KG1 (cell line): ENCODE measurements at places on chromosomes 16 and 17.

DNA sequence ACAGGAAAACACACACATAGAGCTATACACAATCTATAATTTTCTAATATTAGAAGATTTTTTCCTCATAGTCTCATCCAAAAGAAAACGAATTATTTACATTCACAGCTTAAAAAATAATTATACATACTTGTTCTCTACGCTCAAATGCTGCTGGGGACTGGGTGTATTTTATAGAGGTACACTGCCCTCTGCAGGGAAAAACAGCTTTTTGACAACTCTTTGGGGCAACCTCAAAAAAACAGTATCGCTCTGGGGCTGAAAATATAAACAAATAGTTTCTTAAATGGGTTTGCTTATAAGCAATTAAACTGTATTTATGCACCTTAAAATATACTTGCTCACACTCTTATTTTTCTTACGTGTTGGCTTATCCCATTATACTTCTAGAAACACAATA lies 261.8 kb upstream of the PSMD7 start:
- no peak for DNase-seq

GRCh38 chr16:70161350-70161749 lies 12.2 kb upstream of the CLEC18C start:
- no peak for DNase-seq

DNA sequence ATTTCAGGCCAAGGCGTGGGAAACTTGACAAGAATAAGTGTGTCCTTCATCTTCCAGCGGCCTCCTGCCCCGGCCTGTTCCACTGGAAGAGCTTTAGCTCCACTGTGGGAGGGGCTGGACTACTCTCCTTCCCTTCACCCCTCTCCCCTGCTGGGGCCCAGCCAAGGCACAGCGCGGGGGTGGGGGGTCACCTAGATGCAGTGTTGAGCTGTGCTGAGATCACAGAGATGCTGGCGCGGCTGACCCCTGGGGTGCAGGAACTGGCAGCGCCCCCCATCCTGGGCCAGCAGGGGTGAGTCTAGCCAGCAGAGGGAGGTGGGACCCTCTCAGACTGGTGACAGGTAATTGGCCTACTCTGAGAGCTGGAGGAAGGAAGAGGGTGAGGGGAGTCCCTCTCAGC lies 111.8 kb upstream of the LHX1 start:
- DNase-seq = no peak

DNA sequence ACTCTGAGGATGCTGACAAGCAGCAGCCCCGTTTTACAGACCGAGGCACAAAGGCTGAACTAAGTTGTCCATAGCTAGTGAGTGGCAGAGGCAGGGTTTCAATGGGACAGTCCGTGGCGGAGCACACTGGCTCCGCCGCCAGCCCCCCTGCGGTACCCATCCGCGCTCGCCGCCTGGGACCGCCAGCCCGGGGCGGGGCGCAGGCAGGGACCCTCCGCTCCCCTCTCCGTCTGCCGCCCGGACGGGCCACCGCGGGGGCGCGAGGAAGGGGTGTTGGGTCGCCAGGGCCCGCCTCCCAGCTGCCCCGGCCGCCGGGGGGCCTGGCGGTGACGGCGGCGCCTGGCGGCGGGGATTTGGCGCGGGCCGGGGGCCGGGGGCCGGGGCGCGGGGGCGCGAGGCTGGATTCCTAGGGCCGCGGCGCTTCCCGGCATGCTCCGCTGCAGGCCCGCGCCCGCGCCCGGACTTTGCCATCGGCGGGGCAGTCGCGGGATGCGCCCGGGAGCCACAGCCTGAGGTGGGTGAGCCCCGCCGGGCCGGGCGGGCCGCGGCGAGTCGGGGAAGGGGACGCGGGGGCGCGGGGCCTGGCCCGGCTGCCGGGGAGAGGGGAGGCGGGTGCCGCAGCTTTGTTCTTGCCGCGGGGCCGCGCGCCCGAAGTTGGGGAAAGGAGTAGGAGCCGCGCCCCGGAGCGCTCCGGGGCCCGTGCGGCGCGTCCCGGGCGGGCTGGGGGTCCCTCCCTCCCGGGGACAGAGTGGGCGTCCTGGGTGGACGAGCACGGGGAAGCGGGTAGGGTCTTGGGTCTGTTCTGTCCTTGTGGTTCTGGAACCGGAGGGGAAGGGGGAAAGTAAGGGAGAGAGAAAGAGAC lies at the start of gene TMEM98:
TMEM98 (plus strand) TSS at position 430 of the 862 bp plus-strand sequence. CDS start 3,376 bp downstream, outside the sequence.
- DNase-seq = no peak

DNA sequence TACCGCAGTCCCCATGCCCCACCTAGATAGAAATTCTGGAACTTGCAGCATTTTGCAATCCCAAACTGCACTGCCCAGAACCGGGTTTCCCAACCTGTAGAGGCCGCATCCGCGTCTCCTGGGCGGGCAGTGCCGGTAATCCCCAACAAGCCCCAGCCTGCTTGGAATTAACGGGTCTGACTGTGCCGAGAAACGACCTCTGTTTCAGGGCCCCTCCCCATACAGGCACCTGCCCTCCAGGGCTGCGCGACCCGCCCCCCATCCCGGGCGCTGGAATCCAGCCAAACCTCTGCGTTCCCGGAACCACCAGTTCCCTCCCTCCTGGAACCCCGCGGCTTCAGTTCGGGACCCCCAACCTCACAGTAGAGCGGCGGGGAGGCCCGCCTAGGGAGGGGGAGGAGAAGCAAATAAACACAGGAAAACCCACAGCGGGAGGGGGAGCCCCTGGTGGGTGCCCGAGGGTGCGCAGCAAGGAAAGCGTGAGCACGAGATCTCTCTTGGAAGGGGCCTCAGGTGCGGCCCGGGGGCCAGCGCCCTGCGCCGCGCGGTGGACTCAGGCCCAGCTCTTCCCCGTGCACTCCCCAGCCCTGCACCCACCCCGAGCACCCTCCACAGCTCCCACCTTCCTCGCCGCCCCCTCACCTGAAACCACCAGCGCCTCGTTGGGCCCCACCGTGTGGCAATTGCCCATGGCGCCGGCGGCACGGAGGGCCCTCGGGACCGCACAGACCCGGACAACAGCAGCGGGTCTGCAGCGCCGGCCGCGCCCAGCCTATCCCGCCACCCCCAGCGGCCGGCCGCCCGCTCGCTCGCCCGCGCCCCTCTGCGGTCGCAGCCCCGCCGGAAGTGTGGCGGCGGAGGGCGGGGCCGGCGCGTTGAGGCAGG lies at the start of gene FLOT2:
FLOT2 (minus strand) TSS at position 850 of the 885 bp plus-strand sequence; CDS start at position 691, 159 bp downstream.
- DNase-seq = no peak

- no peak for DNase-seq
These were observed 354.2 kb downstream of the PMP22 start for GRCh38 chr17:14910916-14911315.

DNA sequence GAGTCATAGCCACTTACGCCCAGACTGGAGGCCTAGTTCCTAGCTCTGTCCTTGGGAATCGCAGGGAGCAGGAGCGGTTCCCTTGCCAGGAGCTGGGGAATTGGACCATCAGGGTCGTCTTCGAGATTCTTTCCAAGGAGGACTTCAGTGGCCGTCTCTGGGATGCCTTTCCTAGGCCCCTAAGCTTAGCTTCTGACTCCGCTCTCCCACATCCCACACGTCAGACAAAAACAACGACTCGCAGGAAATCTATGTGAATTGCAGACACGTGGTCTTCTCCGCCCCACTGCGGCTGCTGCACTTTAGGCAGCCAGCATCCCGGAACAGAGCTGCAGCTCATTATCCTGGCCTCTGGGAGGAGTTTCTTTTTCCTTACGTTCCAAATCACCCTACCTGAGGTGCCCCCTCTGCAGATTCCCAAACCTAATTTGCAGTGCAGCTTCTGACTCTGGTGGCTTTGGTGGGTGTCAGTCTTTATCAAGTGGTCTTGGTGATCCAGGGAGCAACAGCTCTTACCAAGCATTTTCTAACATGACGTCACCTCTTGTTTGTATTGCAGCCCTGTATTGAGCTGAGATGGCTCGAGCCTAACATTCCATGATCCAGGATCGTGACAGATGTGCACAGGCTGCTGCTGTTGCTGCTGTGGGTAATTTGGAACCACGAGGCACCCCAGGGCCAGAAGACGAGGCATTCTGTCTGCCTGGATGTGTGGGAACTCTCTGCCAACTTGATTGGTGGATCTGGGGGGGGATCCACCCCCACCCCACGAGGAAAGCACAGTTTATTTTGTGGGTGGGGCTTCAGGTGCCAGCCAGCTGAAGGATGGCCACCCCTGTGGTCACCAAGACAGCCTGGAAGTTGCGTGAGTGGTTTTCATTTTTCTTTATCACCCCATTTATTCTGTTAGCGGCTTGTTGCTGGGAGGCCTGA lies 1.1 kb downstream of the KATNB1 start:
- DNase-seq = no peak

DNA sequence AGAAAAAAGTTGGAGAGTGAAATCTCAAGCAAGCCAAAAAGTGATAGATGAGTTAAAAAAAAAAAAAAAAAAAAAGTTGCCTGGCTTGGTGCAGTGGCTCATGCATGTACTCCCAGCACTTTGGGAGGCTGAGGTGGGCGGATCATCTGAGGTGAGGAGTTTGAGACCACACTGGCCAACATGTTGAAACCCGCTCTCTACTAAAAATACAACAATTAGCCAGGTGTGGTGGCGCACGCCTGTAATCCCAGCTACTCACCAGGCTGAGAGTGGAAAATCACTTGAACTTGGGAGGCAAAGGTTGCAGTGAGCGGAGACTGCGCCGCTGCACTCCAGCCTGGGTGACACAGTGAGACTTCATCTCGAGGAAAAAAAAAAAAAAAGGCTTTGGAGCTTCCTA lies 668.8 kb downstream of the WWOX start:
- no peak for DNase-seq

GRCh38 chr16:79603055-79603454 lies 2.5 kb upstream of the MAF start:
- no peak for DNase-seq

- DNase-seq = no peak
These were observed 11.3 kb downstream of the DOK4 start for GRCh38 chr16:57474671-57475661.

GRCh38 chr17:36136439-36136838 lies 32.8 kb downstream of the CCL4 start:
- DNase-seq = no peak

GRCh38 chr17:63701456-63701820 lies 1.5 kb upstream of the LIMD2 start:
- no peak for DNase-seq

DNA sequence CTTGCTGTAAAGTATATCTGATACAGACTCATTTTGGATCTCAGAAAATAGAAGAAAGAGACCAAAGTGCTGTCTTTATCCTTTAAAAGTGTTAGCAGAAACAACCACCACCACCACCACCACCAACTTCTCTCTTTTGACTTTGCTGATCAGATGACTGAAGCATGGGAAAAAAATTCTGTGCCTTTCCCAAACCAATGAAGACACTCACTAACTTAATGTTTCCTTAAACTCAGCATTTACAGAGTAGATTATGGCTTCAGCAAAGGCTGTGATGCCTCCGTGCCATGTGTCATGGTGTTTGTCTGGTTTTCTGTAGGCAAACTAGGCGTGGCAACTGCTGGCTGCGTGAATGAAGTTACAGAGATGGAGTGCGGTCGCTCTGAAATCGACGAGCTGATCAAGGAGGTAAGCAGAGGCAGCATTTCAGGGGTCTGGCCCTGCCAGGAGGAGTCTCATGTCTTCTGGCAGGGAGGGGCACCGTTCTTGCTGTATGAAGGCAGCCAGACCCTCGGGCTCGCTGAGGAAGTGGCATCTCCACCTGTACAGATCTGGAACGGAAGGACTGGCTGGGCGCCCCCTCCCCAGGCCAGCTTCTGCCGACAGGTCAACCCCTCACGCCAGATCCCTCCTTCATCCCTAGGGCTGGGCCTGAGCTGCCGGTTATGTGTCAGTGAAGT lies 12.4 kb downstream of the IRF8 start:
- DNase-seq = no peak

DNA sequence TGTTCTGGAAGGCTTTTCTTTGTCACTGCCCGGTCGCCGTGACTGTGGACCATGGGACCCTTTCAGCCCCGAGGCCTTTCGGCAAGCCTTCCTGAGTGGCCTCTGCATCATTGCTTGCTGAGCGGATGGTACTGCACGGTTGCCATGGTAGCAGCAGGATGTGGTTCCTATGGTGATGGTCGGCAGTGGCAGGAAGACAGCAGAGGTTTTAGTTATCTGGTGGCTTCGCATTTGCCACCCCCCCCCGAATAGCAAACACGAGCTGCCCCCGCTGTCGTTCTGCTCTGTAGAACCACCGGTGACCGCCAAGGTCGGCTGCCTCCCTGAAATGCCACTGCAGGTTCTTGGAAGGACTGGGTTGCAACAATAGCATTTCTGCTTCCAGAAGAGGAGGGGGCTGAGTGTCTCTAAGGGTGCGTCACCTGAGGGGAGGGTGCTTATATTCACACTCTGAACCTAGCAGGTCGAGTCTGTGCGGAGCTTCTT lies 76.6 kb downstream of the CMIP start:
- no peak for DNase-seq

DNA sequence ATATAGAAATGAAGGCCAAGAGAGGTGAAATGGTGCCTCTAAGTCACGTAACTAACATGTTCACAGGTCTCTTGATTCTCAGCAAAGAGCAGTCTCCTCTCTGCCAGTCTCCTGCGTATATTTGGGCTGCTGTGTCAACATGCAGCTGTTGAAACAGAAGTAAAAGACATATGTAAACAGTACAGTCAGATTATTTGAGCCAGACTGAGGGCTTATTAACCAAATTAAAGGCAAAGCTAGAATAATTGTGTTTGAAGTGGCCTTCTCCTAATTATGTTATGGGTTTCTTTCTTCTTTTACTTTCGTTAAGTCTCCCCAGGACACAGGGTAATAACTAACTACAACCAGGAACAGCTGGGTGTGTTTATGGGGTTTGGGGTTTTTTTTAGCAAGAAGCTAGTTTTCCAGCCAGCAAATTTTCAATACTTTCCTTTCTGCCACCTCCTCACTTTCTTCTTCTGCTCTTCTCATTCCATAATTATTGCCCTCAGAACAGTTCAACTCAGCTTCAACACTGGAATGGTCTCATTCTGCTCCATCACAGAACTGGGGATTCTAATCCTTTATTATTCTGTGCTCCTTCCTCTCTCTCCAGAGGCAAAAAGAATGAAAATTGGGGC lies 18.4 kb downstream of the G6PC1 start:
- DNase-seq = no peak

DNA sequence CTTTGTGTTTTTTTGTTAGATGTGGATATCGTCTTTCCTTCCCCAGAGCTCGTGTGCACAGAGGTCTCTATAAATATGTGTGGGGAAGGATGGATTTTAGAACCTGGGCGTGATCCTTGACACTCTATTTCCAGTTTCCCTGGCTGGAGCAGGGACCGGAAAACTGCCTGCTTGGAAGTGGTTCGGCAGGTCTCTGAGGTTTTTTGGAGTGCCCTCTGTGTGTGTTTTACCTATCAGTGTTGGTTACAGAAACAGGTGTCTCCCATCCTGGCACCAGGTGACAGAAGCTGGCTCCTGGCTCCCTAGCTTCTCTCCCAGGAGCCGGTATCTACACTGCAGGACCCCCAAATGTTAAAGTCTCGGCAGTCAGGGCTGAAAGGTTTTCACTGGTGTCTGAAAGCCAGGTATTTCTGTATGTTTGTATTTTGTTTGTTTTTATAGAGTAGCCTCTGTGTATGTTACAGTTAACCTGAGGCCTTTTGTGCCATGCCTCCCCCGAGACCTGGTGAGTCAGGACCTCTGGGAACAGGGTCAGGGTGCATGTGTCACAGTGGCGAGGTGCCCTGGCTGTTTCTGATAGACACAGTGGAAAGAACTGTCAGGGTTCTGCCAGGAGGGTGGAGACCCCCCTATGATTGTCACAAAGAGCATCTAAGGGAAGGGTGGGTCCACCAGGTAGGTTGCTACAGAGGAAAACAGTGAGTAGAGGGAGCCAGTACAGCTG lies 31.3 kb downstream of the ZC3H18 start:
- DNase-seq = no peak
